Stimulated activated CD4-positive, alpha-beta T cell treated with anti-CD3 and anti-CD28 coated beads, Interleukin-12 subunit alpha, Interleukin-12 subunit beta, amount 100 ng/mL, for 24 hours (primary cell): ENCODE measurements at places on chromosomes 3 and 15.

GRCh38 chr3:128400671-128401070 is 66.0 kb downstream of the DNAJB8 start:
- no peak for DNase-seq

DNA sequence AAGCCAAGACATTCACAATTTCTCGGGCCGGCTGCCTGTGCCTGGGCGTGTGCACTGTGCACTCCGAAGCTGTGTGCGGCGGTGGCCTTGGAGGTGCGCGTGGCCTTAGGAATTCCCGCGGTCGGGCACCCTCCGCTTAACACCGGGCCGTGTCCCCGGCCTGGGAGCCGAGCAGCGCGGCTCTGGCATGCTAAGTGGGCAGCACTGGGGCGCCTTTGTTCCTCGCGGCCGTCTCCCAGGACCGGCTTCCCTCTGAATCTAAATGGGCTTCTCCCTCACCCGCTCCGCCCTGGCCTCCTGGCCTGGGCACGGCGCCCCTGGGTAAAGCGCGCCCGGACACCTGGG is 498 bp upstream of the ARNT2 start:
- no peak for DNase-seq

DNA sequence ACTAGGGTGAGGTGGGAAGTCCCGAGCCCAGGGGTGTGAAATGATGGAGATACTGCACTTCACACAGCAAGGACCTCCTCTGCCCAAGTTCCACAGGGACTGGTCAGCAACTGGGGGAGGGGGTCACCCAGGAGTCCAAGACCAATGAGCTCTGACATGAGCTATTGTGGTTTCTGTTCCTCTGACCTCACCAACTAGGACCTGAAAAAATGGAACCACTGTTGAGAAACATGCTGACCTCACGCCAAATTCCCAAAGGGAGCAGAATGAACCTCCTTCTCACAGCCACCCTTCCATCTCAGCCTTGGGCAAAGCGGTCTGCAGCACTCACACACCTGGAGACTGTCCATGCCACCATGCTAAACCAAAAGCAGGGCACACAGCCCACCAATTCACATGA is 69.3 kb downstream of the LRIG1 start:
- DNase-seq: no peak

- no peak for DNase-seq
Measured at GRCh38 chr3:22996920-22997571, 206.1 kb upstream of the UBE2E2 start.

DNA sequence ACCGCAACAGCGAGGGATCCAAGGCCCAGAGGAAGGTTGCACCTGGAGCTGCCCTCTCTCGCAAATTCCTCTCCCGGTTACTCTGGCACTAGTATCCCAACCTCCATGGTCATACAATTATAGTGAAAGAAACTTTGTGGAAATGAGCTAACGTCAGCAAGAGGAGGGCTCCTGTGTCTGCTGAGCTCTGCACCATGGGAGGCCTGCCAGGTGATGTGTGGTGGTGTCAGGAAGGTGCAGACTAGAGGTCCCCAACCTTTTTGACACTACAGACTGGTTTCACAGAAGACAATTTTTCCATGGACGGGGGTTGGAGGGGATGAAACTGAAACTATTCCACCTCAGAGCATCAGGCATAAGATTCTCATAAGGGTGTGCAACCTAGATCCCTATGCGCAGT is 13.2 kb upstream of the IQCF6 start:
- no peak for DNase-seq

DNA sequence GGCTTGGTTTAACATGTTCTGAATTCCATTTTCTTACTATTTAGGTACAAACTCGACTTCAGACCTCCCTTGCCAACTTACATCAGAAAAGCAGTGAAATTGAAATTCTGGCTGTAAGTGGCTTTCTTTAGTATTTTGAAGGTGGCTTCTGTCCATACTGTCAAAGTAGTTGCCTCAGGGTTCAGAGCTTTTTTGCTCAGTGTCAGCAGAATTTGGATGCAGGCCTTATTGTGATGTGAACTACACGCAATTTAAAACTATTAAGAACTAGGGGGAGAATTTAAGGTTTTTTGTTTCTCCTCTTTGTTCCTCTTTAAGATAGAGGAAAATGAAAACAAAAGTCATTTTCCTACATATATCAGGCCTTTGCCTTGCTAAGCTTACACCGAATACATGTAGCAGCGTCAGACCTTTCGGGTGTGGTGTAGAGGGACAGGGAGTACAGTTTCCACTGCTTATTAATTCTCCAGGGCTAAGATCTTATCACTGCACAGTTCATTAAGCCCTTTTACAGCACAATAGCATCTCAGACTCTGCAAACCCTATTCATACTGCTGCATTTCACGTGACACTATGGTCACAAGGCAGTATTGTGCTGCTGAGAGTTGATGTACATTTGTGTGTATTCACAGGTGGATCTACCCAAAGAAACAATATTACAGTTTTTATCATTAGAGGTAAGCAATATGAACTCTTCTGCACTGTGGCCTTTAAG is 6.7 kb downstream of the SRP14 start:
- no peak for DNase-seq

DNA sequence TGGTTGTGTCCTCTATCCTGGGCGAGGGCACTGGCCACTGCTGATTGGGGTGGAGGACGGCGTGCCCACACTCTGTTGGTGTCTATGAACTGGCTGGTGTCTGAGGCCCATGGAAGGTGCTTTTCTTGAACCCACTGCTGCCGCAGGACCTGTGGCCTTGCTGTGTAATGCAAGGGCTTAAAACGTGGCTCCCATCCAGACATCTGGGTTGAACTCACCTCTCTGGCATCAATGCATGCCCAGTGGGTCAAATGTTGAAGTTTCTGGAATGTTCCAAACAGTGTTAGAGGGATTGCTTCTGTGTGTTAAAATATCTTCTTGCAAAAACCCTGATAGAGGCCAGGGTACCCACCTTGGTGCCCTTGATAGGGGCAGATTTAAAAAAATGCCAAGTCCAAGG is 42.6 kb downstream of the FAM3D start:
- DNase-seq: no peak

DNA sequence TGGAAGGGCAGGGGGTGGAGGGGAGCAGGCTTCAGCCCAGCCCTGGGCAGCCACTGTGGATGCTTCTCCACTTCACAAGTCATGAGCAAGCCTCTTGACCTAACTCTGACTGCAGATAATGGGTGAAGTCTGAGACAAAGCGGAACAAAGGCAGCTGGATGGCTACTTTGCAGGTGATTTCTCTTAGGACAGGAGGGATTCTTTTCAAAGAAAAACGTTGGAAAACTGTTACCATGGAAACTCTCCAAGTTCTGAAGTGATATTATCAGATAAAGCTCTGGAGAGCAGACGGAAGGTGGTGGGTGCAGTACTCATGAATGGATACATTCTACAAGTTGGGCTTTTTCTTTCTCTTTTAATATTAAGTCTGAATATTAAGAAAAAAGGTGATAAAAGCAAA is 254.2 kb upstream of the SLCO3A1 start:
- no peak for DNase-seq

GRCh38 chr3:172751175-172751704 is 714 bp downstream of the ECT2 start:
- no peak for DNase-seq

DNA sequence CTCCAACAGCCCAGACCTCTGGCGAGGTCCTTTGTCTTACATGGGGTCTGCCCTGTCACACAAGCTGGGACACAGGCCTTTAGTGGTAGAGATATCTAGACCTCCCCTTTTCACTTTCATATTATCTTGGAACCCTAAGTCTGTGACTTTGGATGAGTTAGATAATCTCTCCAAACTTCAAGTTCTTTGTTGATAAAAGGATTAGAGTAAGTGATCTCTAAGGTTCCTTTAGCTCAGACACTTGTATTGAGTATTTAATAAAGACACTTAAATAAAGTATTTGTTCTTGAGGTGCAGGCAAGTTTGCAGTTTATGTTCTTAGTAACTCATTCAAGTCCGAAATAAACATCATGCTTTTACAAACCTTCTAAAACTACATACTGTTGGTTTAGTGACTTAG is 459.6 kb downstream of the SHQ1 start:
- no peak for DNase-seq

- DNase-seq: no peak
Measured at GRCh38 chr3:187072511-187072910, 66.8 kb downstream of the RPL39L start.

GRCh38 chr3:111831840-111832239 is 27.2 kb upstream of the PHLDB2 start:
- DNase-seq: no peak

- DNase-seq: no peak
Measured at GRCh38 chr3:134496471-134497071, 10.7 kb downstream of the CEP63 start.

GRCh38 chr3:54761637-54762036 is 166.2 kb downstream of the LRTM1 start:
- no peak for DNase-seq

GRCh38 chr3:113844622-113845222 is 6.1 kb downstream of the GRAMD1C start:
- no peak for DNase-seq

GRCh38 chr3:164550857-164551256 is 527.4 kb downstream of the SI start:
- DNase-seq: no peak

GRCh38 chr3:39755100-39755499 is 54.3 kb upstream of the MYRIP start:
- no peak for DNase-seq

- no peak for DNase-seq
Measured at GRCh38 chr3:104460477-104461406, 906.0 kb upstream of the ALCAM start.

DNA sequence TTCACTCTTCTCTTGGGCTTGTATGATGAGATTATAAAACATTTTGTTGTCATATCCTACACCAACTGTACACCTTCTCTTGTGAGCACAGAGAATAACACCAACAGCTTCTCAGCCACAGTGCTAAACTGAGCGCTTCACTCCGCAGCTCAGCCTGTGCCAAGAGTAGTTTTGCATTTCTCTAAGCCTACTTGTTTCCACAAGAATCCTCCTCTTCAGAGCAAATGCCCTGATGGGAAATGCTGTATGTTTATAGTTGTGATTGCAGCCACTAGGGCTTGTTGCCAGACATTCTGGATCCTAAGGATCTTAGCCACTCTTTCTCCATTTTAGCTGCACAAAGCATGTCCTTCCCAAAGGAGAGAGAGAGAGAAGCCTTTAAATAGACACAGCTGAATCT is 138.8 kb upstream of the PLXND1 start:
- DNase-seq: no peak

DNA sequence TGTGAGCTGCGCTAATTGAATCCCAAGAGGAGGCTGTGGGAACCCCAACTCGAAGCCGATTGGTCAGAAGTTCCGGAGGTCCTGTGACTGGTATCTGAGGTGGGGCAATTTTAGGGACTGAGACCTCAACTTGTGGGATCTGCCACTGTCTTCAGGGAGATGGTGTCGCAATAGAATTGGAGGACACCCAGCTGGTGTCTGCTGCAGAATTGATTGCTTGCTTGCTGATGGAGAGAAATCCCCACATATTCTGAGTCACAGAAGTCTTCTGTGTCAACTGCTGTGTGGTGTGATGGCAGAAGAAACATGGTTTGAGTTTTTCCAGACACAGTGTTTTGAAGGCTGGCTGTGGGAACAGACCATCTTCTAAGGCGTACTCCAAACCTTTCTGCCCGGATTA is 99.7 kb upstream of the PLXNA1 start:
- no peak for DNase-seq

DNA sequence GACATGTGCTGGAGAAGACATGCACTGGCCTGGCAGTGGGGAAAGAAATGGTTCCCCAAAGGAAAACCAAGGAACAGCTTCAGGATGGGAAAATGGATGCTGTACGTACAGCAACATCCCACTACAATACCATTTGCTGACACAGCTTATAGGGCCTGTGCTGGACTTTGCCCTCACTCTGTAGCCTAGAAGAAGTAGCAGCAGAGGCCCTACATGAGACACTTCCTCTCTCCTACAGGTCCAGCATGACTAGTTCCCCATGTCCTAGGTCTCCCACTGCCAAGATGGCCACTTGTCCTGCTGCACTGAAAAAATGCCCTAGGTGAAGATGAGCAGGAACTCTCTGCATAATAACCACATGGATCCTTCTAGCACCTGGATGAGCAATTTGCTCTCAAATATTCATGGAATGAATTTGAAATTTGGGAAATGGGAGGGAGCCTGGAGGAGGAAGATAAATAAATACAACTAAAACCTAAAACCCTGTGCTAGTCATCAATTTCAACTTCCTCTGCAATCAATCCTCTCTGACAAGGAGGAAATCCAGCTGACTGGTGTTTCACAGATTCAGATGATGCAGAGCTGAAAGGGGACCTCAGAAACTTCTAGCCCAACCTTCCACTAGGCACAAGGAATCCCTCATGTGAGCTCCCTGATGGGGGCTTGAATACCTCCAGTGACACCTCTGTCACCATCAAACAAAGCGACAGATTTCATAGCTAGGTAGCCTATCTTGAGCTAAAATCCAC is 514.3 kb upstream of the PPP2R3A start:
- DNase-seq: no peak

- no peak for DNase-seq
Measured at GRCh38 chr3:112074616-112075497, 11.3 kb upstream of the C3orf52 start.
